Breast epithelium (tissue), 4 donors: ENCODE measurements at places on chromosomes 7 and 10. TPM values are rescaled to one million over a fixed set of nuclear protein-coding genes. Genes with fewer than 3 reads are reported as not detected.

IFIT1B gene
- not detected for total RNA-seq

CDNF gene
- total RNA-seq, result 5.1 TPM

VSIR gene
- total RNA-seq, result 34.7 TPM

C7orf33 gene
- total RNA-seq, result not detected

SKAP2 gene
- 26.5 TPM for total RNA-seq

TCF7L2 gene
- total RNA-seq, result 33.1 TPM

VAX1 gene
- total RNA-seq, result not detected

DNA sequence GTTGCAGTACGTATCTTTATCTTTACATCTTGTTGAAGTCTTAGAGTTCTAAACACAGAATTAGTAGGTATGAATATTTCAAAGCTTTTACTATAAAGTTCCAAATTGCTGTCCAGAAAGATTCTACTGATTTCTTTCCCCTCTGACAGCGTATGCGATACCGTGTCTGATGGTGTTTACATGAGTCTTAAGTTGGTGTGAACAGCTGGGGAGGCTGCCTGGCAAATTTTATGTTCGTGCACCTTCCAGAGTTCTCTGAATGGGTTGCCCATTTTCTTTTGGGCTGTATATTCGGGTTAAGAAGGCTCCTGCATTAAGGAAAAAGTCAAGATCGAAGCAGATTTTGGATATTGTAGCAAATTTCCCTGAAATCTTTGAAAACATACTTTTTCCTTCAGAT lies 8.3 kb downstream of the MDH2 start:
- no peak overlapping the region for H3K27ac ChIP-seq
- H3K27me3 ChIP-seq, result no peaks in the 10 kb centered on the region
- peaks cover 21% of the 10 kb centered on the region for H3K36me3 ChIP-seq
- no peak overlapping the region for H3K4me3 ChIP-seq
- DNase-seq, result no peak

- no peak for DNase-seq
- H3K4me1 ChIP-seq, result no peaks in the 10 kb centered on the region
- H3K27ac ChIP-seq, result no peak overlapping the region
- H3K4me3 ChIP-seq, result no peak overlapping the region
Observed at GRCh38 chr10:66799474-66799873, 126.4 kb upstream of the LRRTM3 start.

- H3K27ac ChIP-seq, result no peak overlapping the region
- H3K4me3 ChIP-seq, result no peak overlapping the region
- no peaks in the 10 kb centered on the region for H3K36me3 ChIP-seq
- no peaks in the 10 kb centered on the region for H3K4me1 ChIP-seq
- no peak for DNase-seq
Observed at GRCh38 chr7:79036356-79036755, 417.1 kb downstream of the MAGI2 start.

GRCh38 chr7:96224685-96225084 lies 97.2 kb downstream of the SLC25A13 start:
- H3K4me3 ChIP-seq, result no peak overlapping the region
- no peaks in the 10 kb centered on the region for H3K36me3 ChIP-seq
- H3K27me3 ChIP-seq, result no peaks in the 10 kb centered on the region
- H3K27ac ChIP-seq, result no peak overlapping the region
- H3K4me1 ChIP-seq, result no peaks in the 10 kb centered on the region

DNA sequence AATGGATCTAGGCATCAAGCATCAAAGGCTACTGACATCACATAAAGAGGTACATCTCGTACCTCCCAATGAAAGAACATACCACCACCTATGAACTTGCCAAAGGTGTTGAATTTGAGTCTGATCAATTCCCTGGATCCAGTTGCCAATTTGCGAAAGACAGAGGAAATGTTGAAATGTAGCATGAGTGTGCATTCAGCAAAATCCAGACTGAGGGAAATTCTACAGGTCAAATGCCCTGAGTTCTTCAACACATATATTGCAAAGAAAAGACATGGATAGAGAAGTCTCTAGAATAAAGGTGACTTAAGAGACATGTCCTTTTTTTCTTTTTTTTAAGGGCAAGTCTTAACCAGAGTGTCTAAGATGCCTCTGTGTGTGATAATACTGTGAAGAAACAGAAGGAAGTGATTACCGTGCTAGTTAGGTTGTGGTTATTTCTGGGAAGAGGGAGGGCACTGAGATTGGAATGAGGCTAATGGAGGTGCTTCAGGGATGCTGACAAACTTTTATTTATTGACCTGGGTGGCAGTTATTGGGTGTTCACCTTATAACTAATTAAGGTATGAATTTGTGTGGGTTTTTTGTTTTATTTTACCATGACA lies 128.7 kb downstream of the SAMD9 start:
- no peaks in the 10 kb centered on the region for H3K27me3 ChIP-seq
- DNase-seq, result no peak
- H3K4me1 ChIP-seq, result no peaks in the 10 kb centered on the region
- no peak overlapping the region for H3K27ac ChIP-seq
- no peaks in the 10 kb centered on the region for H3K36me3 ChIP-seq

DNA sequence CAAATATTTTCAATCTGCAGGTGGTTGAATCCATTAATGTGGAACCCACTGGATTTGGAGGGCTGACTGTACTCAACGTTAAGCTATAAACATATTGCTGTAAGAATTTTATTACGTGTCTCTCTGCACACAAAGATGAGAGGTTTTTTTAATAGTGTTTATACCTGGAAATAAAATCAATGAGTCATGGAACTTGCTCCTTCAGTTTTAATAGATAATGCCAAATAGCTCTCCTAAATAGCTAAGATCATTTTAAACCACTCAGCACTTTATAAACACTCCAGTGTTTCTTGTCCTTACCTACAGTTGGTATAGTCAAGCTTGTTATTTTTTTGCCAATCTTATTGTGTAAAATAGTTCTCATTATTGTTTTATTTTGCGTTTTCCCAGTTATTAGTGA lies 455.6 kb upstream of the FZD8 start:
- no peaks in the 10 kb centered on the region for H3K27me3 ChIP-seq
- H3K4me1 ChIP-seq, result no peaks in the 10 kb centered on the region
- DNase-seq, result no peak
- no peak overlapping the region for H3K4me3 ChIP-seq

DNA sequence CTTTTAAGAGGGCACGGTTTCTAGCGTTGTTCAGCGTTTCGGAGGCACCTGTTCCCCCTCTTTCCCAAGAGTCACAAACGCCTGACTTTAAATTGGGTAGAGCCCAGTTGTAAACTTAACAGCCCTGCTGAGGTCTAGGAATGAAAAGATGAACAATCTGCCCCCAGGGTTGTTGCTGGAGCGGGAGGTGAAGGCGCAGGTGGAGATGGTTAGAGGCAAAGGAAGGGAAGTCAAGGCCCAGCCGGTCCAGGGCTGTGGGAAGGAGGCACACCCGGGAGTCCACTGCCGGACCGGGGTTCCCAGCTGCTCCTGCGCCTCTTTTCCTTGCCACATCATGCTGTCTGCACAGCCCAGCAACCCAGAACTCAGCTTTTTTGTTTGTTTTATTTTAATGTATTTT lies 770 bp downstream of the PRXL2A start:
- H3K4me3 ChIP-seq, result peak overlapping the region; percentile 92
- no peaks in the 10 kb centered on the region for H3K27me3 ChIP-seq
- peak overlapping the region; percentile 88 for H3K27ac ChIP-seq

GRCh38 chr10:22479419-22479818 lies 134.1 kb downstream of the SPAG6 start:
- H3K4me1 ChIP-seq, result no peaks in the 10 kb centered on the region
- H3K27ac ChIP-seq, result no peak overlapping the region
- H3K4me3 ChIP-seq, result no peak overlapping the region
- no peaks in the 10 kb centered on the region for H3K36me3 ChIP-seq

DNA sequence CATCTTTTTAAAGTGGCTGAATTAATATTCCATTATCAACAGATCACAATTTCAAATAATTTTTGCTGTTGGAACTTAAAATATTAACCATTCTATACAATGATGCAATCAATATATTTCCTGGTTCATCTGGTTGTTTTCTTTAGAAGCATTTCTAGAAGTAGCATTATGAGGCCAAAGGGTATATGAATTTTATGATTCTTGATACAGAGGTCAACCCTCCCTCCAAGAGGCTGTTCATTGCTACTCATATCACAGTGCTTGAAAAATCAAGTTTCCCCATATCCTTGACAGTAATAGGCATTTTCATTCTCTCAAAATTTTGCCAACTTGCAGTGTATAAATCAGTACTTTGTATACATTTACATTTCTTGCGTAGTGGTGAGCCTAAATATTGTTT lies 312.6 kb downstream of the BMPER start:
- H3K4me1 ChIP-seq, result no peaks in the 10 kb centered on the region
- no peaks in the 10 kb centered on the region for H3K36me3 ChIP-seq
- no peak overlapping the region for H3K4me3 ChIP-seq

DNA sequence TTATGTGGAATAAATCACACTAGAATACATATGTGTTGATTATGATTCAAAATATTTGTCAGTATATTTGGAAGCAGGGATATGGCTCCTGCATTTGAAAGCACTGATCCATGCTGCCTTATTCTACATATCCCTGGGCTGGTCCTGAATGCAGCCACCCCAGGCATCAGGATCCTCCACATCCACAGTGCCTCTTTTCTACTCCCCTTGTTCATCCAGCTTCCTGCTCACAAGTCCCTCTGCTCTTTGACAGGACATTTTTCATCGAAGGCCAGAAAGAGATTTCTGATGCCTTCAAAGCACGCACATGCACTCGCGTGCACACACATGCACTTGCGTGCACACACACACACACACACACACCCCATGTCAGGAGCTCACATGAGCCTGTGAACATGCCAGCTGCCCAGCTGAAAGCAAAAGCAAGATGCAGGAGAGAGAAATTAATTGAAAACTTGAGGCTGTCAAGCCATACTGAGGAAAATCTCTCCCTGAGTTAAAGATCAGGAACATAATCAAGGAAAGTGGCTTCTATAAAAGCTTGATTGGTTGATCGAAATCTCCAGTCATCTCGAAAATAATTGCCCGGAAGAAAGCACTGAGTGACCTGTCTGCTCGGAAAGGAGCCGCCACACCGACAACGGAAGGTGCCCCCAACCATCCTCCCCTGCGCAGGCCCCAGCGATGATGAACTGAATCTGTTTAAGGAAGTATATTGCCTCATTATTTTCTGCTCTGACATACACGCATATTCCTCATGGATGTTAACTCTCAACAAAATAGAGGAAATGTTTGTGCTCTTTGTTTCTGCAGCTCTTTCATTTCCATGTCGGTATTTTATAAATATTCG lies 104.0 kb upstream of the ARID5B start:
- H3K4me1 ChIP-seq, result no peaks in the 10 kb centered on the region
- DNase-seq, result no peak
- no peak overlapping the region for H3K27ac ChIP-seq
- no peak overlapping the region for H3K4me3 ChIP-seq

- no peak overlapping the region for H3K27ac ChIP-seq
- H3K4me1 ChIP-seq, result no peaks in the 10 kb centered on the region
- H3K4me3 ChIP-seq, result no peak overlapping the region
- no peaks in the 10 kb centered on the region for H3K36me3 ChIP-seq
- DNase-seq, result no peak
Observed at GRCh38 chr7:115009139-115009538, 87.2 kb downstream of the MDFIC start.

GRCh38 chr7:27491534-27491933 lies 171.1 kb downstream of the HIBADH start:
- no peak overlapping the region for H3K4me3 ChIP-seq
- H3K27ac ChIP-seq, result no peak overlapping the region
- H3K4me1 ChIP-seq, result no peaks in the 10 kb centered on the region
- H3K27me3 ChIP-seq, result no peaks in the 10 kb centered on the region

DNA sequence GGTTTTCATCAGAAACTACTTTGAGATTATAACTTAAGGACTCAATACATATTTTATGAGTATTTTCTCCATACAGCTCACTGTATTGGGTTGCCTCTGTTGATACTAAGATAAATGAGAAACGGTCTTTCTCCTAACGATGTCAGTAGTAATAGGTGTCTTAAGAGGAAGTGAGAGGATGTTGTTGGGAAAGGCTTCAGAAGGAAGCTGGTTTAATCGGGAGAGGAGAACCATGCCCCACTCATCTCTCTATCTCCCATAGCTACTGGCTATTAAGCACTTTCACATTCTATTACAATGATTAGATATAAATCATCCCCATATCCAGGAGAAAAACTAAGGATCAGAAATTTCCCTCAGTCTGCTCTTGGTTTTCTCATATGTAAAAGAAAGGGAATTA lies 2.0 kb downstream of the CLEC5A start:
- H3K27me3 ChIP-seq, result no peaks in the 10 kb centered on the region
- no peak overlapping the region for H3K4me3 ChIP-seq
- H3K4me1 ChIP-seq, result no peaks in the 10 kb centered on the region
- no peaks in the 10 kb centered on the region for H3K36me3 ChIP-seq
- no peak for DNase-seq

GRCh38 chr10:111116211-111116610 lies 39.4 kb downstream of the ADRA2A start:
- no peaks in the 10 kb centered on the region for H3K36me3 ChIP-seq
- H3K27ac ChIP-seq, result no peak overlapping the region
- H3K27me3 ChIP-seq, result no peaks in the 10 kb centered on the region
- no peaks in the 10 kb centered on the region for H3K4me1 ChIP-seq

- no peak overlapping the region for H3K4me3 ChIP-seq
- DNase-seq, result no peak
- no peaks in the 10 kb centered on the region for H3K36me3 ChIP-seq
- H3K4me1 ChIP-seq, result no peaks in the 10 kb centered on the region
- H3K27me3 ChIP-seq, result no peaks in the 10 kb centered on the region
- no peak overlapping the region for H3K27ac ChIP-seq
Observed at GRCh38 chr10:34938399-34938670, 123.2 kb upstream of the PARD3 start.

GRCh38 chr10:88008866-88009470 lies 145.5 kb downstream of the PTEN start:
- no peak overlapping the region for H3K27ac ChIP-seq
- no peaks in the 10 kb centered on the region for H3K4me1 ChIP-seq
- no peaks in the 10 kb centered on the region for H3K36me3 ChIP-seq
- no peak overlapping the region for H3K4me3 ChIP-seq
- no peak for DNase-seq
